ENCODE measurements at places on chromosomes 12 and 14.

DNA sequence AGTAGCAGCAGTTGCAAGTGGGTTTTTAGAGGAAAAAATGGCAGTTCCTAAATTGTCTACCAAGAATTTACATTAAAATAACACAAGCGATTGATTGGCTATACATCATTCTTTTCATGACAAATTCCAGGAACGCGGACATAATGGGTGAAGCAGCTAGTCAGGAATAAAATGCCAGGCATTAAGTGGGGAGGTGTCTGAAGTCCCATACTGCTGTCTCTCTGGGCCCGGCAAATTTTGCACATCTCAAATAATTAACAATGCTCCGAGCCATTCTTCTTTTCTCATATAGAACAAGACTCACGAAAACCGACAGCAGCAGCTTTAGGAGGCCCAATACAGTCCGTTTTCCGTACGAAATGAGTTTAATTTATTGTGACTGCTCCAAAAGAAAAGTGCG, 696 bp downstream of the RPL36AL start:
- no peak for DNase-seq

- no peak for DNase-seq
Observed at GRCh38 chr12:49410818-49411217, 43.6 kb downstream of the SPATS2 start.

DNA sequence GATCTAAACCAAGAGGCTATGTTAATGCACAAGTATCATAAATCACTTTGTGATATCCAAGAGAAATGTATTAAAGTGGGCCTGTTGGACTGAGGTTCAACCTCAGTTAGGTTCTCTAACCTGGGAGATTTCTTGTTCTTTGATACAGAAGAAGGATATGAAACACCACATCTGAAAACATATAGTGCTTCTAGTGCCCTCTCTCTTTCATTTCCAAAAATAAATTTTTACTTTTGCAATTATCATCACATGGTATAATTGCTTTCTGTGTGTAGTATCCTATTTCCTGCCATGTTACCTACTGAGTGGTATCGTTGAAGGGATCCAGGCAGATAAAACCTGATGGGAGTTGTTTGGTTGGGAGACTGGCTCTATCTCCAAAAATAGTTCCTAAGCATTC, 264.9 kb downstream of the CCER1 start:
- DNase-seq, result no peak

DNA sequence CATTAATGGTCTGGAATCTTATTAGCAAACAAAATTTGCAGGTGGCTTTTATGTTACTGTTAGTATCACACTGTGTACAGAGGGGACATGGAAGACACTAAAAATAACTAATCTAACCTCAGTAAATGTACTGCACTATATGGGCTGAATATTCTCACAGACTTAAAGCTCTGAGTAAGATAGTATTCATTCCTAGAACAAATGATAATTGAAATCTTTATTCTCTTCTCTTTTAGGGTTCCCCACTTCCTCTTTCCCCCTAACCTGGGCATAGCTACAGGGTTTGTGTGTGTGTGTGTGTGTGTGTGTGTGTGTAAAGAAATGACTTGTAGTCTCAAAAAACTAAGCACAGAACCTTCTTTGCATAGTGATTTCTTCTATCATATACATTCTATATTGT, 21.4 kb upstream of the HECTD1 start:
- no peak for DNase-seq

DNA sequence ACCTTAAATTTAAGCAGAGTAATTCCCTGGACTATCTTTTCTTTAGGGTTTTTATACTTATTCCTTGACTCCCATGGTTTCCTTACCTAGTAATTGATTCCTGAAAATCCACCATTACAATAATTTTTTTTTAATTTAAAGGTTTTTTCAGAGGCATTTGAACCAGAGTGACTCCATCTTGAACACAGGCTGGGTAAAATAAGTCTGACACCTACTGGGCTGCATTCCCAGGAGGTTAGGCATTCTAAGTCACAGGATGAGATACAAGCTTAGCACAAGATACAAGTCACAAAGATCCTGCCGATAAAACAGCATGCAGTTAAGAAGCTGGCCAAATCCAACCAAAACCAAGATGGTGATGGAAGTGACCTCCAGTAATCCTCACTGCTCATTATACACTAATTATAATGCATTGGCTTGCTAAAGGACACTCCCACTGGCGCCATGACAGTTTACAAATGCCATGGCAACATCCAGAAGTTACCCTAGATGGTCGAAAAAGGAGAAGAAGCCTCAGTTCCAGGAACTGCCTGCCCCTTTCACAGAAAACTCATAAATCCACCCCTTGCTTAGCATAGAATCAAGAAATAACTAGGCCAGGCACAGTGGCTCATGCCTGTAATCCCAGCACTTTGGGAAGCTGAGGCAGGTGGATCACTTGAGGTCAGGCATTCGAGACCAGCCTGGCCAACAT, 53.6 kb downstream of the SLC25A21 start:
- DNase-seq, result no peak

DNA sequence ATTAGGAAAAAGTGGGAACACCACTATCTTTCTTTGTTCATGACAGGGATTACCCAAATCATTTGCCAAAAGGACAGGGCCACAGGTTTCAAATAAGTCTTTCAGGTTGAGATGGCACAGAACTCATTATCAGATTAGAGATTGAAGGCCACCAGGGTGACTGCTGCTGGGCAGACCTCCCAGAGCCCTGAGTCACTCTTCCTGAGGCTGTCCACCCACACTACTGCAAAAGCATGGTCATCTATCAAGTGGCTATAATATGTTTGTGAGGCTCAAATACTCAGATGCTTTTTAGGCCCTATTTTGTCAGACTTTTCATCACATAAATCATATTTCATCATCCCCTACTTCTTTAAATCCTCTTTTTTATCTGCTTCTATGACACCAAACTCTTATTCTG, 155.3 kb upstream of the CCDC196 start:
- peak; percentile 2 for DNase-seq

- DNase-seq, result no peak
Observed at GRCh38 chr14:78154827-78155226, 15.3 kb upstream of the NRXN3 start.

DNA sequence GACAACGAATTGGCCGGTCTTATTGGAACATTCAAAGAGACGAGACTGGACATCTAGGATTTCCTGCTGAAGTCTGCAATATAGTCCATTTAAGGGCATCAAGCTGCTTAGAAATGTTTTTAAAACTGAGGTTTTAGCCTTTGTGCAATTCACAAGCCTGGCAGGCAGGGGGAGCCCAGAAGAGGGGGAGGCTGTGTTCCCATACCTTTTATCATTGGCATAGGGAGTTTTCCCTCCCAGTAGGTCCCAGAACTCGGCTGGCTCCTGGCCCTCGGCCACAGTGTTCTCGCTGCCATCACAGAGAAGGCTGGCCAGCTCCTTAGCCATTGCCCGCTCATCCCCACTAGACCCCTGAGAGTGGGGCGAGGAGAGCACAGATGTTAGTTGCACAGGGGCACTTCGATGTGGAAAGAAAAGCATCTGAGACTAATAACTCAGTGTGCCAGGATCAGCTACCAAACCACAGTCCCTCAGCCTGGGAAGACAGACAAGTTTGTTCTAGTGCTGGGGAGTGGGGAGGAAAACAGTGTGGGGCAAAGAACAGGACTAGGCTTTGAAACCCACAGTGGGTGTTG, 15.1 kb downstream of the AVIL start:
- DNase-seq, result peak; percentile 65

DNA sequence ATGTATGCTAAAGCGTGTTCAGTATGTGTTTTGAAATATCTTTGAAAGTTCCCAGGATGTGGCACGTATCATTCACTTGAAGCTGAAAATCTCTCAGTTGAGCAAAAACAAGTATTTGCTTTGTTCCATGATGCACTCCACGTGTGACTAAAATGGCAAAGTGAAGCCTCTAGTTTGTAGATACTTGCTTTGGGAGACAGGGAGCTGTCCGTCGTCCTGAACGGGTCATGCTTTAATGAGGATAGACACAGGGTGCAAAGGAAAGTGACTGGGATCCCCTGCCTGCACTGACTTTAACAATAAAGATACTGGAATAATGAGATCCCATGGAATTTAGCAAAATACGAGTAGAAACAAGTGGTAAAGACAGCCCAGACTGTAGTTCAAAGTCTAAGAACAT, 991.4 kb downstream of the NRXN3 start:
- peak; percentile 64 for DNase-seq

DNA sequence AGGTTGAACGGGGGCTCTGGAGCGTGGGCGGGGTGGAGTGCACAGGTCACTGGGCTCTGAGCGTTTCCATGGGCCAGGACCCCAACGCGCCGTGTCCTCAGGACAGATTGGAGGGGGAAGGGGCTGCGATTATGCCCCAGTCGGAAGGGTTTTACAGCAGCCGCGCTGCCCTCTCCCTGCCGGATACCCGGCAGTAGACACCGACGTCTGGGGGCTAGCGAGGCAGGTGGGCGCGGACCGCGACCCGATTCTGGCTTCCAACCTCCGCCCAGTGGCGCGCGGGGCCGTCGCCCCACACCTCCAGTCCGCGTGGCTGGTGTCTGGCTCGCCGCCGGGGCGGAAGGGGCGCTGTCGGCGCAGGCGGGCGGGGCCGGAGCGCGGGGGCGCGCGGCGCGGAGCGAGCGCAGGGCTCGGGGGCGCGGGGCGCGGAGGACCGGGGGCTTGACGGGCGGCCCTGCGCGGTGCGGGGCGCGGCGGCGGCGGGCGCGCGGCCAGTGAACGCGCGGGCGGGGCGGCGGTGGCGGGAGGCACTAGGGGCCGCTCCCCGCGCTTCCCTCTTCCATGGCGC, 2.4 kb upstream of the KIF26A start:
- no peak for DNase-seq

DNA sequence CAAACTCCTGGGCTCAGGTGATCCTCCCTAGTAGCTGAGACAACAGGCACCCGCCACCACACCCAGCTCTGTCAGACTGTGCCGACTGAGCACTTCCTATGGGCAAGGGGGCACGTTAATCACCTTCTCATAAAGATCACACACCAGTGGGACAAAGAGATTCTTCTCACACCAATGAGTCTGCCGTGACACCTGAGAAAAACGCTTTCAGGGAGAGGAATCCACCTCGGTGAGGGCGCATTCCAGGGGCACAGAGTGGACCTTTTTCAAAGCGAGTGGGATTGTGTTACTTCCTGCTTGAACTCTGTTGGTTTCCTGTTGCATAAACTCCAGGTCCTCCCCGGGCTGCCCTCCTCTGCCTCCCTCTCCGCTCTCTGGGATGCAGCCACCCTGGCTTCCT, 17.5 kb upstream of the SCARB1 start:
- no peak for DNase-seq

- peak; percentile 1 for DNase-seq
Observed at GRCh38 chr14:22163051-22163450, 426.0 kb downstream of the DAD1 start.

DNA sequence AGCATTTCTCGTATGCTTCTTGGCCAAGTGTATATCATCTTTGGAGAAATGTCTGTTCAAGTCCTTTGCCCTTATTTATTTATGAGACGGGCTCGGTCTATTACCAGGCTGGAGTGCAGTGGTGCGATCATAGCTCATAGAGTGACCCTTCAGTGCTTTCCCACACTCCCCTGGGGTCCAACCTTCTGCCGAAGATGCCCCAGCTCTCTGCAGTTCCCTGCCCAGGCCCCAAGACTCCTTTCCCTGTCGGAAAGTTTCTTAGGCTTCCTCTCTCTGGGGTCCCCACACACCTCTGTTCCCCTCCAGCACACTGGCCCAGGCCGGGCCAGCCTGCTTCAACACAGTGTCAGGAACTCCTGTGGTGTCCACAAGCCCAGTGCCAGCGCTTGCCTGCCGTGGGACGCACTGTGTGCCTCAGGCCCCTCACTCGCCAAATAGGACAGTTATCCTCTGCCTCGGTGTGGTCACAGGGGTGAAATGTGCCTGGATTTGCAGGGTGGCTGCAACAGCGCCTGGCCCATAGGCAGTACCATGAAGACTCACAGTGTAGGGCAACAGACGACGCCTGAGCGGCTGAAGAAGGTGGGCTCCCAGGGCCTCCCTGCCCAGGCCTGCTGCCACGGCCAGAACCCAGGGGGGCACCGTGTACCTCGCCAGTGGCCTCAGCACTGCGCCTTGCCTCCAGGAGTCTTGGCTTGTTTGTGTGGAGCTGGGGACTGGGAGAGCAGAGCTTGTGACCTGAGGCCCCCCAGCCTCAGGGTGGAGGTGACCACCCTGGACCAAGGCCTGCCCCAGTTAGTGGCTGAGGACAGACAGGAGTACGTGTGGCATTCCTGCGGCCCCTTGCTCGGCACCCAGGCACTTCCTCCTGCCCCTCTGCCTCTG, 4.9 kb upstream of the ASPG start:
- no peak for DNase-seq

- peak; percentile 24 for DNase-seq
Observed at GRCh38 chr12:113555226-113555625, 83.6 kb upstream of the LHX5 start.

- DNase-seq, result no peak
Observed at GRCh38 chr12:88339966-88340365, 197.9 kb downstream of the TMTC3 start.

GRCh38 chr14:103115845-103116572, 7.3 kb upstream of the TNFAIP2 start:
- DNase-seq, result no peak

GRCh38 chr12:126607867-126608266, 1542.6 kb downstream of the AACS start:
- DNase-seq, result no peak

GRCh38 chr12:90174198-90174510, 465.5 kb upstream of the ATP2B1 start:
- no peak for DNase-seq

- DNase-seq, result no peak
Observed at GRCh38 chr12:83807871-83808270, 1104.7 kb downstream of the SLC6A15 start.

- peak; percentile 5 for DNase-seq
Observed at GRCh38 chr14:35247777-35248475, 44.3 kb upstream of the PSMA6 start.

- DNase-seq, result no peak
Observed at GRCh38 chr12:3815094-3815766, 58.0 kb downstream of the PARP11 start.

DNA sequence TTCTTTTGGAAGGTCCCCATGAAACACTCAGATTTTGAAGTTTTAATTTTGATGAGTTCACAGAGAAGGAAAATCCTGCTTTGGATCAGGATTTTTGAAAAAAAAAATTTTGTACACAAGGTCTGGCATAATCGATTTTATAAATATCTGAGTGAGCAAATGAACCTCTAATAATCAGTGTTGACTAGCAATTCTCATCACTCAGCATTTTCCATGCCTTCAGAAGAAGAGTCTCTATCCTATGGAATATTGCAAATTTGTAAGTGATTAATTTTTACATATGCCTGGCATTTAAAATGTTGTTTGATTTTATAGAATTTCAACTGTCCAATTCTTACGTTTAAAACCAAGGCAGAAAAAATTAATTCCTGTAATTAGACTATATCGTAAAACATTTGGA, 30.5 kb upstream of the REP15 start:
- no peak for DNase-seq

All from fibroblast of skin of back (primary cell).